ENCODE measurements at places on chromosomes 11 and 22.

GRCh38 chr22:45238076-45238956 is 2.4 kb downstream of the KIAA0930 start:
- no peak for DNase-seq

DNA sequence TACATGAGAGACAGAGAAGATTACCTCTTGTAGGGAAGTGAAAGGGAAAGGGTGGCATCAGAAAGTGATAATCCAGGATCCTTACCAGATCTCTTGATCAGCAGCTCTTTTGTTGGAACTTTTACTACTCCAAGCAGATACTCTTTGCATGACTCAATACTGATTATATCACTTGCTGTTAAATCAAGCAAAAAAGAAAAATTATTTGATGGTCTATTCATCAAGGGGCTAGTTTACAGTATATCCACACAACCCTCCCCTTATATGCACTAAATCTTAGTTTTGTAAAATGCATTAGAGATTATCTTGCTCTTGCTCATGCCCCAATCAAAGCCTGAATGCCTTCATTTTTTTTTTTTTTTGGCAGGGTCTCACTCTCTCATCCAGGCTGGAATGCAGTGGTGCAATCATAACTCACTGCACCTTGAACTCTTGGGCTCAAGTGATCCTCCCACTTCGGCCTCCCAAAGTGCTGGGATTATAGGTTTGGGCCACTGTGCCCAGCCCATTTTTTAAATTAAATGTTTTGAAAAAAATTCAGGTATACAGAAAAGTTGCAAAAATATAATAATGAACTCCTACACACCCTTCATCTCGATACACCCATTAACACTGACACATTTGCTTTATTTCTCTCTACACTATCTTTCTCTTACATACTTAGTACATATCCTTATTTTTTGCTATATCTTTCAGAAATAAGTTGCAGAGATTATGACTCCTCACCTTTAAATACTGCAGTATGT is 76.1 kb upstream of the UCP3 start:
- DNase-seq: peak; percentile 49

DNA sequence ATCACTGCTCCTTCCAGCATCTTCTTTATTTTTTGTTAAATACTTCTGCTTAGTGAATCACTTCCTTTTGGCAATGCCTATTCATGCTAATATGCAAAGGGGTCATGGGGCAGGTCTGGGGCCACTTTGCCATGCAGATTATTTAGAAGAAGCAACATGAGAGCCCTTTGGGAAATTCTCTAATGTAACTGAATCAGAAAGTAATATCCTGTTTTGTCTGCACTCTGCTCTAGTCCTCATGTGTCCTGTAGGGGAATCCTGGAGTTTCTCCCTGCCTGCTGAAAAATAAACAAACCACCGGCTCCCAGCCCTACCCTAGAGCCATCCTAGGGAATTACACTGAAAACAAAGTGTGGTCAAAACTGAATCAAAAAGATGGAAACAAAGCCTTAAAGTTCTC is 176.5 kb upstream of the POU2AF2 start:
- peak; percentile 32 for DNase-seq

DNA sequence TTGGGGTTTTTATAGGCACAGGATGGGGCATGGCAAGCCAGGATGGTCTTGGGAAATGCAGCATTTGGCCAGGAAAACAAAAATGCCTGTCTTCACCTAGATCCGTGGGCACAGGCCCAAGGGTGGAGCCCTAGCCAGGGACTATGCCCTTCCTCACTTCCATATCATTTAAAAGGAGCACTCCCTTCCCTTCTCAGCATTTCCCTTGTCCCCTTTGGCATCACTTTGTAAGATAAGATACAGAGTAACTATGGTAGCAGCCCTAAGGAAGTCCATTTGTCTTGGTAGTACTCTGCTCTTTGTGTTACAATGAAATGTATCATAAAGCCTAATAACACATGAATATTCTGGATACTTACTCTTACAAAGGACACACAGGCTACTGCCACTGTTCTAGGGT is 1092.6 kb upstream of the TENM4 start:
- no peak for DNase-seq

GRCh38 chr11:108663154-108663877 is 1.6 kb upstream of the DDX10 start:
- no peak for DNase-seq

GRCh38 chr11:80365076-80365725 is 924.4 kb upstream of the TENM4 start:
- DNase-seq: no peak

- no peak for DNase-seq
These were observed 208.4 kb upstream of the TBCEL start for GRCh38 chr11:120815319-120816100.

DNA sequence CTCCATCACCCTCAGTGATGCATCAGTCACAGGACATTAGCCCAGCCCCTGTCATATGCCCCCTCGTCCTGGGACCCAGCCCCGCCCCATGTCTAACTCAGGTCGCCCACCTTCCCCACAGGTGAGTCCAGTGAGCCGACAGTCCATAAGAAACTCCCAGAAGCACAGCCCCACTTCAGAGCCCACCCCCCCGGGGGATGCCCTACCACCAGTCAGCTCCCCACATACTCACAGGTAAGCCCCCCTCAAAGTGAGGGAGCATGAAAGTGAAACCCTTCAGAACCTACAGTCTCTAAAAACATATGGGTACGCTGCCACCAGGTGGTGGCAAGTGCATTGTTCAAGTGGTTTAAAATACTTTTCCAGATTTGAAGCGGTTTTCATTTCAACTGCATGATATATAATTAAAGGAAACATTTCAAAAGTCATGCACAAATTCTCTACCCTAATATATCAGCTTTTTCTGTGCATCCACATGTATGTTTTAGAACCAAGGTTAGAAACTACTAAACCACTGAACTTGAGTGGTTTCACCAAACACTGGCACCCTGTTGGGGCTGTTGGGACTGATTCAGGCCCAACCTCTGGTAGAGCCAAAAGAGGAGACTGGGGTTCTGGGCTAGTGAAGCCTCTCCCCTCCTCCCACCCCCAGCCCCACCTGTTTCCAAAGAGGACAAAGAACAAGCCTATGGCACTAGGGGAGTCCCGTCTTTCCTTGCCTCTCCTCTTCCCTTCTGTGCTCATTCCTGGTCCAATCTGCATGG is 17.3 kb downstream of the EPS8L2 start:
- peak; percentile 67 for DNase-seq

DNA sequence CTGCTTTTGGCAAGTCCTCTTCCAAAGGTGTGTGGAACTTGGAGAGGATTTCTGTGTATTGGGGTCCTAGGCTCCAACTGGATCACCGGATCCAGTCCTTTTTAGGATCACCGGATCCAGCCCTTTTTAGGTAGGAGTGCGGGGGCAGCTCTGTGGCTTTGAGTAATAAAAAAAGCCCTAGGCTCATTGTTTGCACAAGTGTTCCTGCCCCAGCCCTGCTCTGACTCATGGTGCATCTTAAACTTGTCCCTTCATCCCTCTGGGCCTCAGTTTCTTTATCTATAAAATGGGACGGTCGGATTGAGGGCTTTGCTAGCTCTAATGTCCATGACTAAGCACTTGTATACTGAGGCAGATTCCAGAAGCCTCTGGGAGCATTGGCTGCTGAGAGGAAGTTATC is 22.7 kb upstream of the CD44 start:
- DNase-seq: peak; percentile 20

DNA sequence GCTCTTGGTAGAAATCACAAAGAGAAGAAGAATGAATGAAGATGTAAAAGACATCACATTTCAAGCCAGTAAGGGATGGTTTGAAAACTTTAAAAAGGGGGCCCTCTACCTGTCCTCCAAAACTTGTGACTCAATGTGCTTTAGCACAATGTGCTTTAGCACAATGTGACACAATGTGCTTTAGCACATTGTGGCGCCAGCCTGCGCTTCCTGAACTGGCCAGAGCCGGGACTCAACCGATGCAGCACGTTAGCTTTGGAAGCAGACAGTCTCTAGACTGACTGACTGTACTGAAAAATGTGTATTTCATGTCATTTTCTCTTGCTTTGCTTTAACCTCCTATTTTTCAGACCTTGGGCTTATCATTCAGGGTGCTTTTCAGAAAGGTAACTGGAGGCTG is 63.5 kb downstream of the FAM83F start:
- no peak for DNase-seq

DNA sequence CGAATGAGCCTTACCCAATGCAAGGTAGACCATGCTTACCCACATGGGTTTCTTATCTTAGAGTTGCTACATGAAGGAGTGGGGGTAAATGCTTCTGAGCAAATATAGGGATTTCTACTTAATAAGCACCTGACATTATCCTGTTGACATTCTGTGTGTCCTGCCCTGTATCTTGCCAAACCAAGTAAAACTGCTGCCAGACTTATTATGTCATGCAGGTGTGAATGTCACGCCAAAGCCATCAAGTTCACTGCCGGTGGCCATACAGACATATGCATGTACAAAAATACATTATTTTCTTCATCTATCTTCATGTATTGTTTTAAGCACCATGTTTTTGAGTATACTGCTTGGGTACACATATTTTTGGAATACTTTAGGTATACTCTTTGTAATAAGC is 70.2 kb downstream of the NOX4 start:
- no peak for DNase-seq

- DNase-seq: peak; percentile 75
These were observed 662.5 kb upstream of the TENM4 start for GRCh38 chr11:80103142-80103859.

DNA sequence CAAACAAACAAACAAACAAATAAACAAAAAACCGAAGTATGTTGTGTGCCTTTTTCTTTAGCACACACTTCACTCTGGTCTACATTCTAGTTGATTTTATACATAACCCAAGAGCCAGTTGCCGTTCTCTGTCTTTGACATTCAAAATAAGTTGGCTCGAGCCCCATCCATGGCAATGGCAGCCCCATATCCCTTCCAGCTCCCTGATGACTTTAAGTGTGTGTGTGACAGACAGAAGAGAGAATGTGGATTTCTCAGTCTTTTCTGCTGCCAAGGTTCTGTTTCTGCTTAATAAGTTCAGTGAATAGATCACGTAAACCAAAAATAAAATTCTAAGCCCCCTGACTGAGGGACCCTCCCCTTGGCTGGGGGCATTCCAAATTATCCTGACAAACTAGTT is 100.6 kb upstream of the TENM4 start:
- no peak for DNase-seq
